ENCODE measurements at places on chromosomes 4 and X. TPM values are rescaled to one million over a fixed set of nuclear protein-coding genes. Genes with fewer than 3 reads are reported as not detected.

DNA sequence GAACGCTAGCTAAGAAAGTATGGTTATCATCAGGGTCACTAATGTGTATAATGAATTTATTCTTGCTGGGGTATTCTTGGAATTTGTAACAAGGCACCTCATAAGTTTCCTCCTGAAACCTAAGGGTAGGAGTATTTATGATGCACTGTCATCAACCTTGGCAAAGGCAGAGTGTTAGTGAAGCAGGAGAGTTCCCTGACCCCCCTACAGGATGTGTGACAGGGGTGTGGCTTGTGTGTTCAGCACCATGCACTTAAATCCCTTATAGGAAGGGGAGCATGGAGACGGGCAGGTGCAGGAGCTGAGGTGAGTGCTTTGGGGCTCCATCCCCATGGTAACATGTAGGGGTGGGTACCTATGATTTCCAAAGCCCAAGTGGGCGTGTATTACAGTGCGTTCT lies 237.7 kb downstream of the GALNTL6 start:
- DNase-seq = no peak

DNA sequence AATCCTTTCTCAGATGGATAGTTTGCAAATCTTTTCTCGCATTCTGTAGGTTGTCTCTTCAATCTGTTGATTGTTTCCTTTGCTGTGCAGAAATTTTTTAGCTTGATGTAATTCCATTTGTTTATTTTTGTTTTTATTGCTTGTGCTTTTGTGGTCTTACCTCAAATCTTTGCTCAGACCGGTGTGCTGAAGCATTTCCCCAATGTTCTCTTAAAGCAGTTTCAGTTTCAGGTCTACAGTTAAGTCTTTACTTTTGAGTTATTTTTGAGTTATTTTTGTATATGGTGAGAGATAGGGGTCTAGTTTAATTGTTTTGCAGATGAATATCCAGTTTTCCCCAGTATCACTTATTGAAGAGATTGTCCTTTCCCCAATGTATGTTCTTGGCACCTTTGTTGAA lies 18.2 kb upstream of the SLC25A14 start:
- DNase-seq = no peak

DNA sequence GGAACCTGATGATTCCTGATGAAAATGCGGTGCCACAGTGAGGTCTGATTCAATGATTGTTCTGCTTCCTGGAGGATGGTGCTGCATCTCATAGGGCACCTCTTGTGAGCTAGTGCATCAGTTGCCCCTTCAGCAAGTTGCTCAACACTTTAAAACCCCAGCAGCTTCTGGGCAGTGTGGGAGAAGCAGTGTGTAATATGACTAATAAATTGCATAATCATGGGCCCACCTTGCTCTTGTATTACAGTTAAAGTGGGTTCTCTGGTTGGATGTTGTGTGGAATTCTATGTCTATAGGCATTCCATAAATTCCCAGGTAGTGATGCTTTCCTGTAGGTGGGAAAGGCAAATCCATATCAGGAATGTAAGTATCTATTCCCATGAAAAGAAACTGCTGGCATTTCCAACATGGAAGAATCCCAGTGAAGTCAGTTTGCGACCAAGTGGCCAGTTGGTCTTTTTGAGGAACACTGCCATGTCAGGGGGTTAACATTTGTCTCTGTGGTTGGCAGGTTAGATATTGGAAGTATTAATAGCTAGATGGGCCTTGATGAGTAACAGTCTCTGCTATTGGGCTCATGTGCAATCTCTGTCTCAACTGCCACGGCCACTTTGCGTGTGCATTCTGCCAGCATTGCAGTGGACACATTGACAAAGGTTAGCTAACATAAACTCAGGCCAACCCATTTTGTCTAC lies 121.1 kb upstream of the OTUD4 start:
- DNase-seq = no peak

GRCh38 chr4:145076469-145076855 lies 21.5 kb downstream of the ANAPC10 start:
- no peak for DNase-seq

GRCh38 chr4:99591757-99592156 lies 17.1 kb downstream of the MTTP start:
- no peak for DNase-seq

GRCh38 chrX:120697053-120697452 lies 67.2 kb upstream of the C1GALT1C1 start:
- no peak for DNase-seq

- DNase-seq = no peak
Measured at GRCh38 chr4:86117705-86118302, 242.0 kb downstream of the MAPK10 start.

DNA sequence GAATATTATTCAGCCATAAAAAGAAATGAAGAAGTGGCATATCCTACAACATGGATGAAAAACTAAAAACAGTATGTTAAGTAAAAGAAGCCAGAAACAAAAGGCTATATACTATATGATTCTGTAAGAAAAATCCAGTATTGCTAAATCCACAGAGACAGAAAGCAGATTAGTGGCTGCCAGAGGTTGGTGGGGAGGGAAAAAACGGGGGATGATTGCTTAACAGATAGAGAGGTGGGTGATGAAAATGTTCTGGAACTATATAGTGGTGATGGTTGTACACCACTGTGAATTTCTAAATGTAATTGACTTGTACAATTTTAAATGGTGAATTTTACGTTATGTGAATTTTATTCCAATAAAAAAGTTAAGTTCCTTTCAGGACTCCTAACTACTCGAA lies 157.6 kb upstream of the SH3RF1 start:
- DNase-seq = no peak

- DNase-seq = no peak
Measured at GRCh38 chr4:186137196-186137794, 32.8 kb downstream of the FAM149A start.

DNA sequence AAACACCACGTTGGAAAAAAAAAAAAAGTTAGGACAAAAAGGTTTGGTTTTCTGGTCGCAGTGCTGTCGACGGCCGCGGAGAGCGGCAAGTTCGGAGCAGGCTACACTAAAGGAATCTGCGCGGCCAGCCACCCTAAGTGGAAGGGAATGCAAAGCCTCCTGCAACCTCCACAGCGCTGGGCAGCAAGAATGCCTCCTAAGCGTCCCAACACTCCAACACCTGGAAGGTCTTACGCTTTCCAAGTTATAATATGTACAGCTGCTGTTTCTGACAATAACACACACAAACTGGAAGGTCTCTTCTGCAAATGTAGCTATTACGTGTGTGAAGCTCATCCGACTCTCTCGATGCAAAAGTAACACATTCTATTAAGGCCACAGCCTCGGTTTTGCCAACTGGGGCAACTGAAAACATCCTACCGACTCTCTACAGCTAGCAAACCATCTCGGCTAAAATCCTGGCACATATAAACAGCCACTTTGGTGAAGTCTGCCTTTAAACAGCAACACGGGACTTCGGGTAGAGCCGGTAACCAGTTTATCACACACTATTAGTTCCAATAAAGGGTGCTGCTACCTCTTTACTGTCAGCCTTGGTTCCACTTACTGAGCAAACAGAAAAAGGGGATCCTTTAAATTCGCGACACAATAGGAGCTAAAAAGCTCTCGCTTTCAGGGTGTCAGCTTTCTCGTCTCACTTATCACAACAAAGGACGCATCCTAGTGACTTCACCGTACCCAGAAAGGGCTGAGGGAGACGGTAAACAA lies 895 bp downstream of the SMIM14 start:
- DNase-seq = peak; percentile 51

The DUSP9 gene
- not detected for total RNA-seq

The ZC4H2 gene
- 2.2 TPM for total RNA-seq

Measured in SJSA1 (cell line).